Testis (tissue), 5 donors: ENCODE measurements at places on chromosomes 3 and 15. TPM values are rescaled to one million over a fixed set of nuclear protein-coding genes. Genes with fewer than 3 reads are reported as not detected.

Gene SLC24A1
- 16.9 TPM for total RNA-seq

Gene MYD88
- total RNA-seq = 18.7 TPM

DNA sequence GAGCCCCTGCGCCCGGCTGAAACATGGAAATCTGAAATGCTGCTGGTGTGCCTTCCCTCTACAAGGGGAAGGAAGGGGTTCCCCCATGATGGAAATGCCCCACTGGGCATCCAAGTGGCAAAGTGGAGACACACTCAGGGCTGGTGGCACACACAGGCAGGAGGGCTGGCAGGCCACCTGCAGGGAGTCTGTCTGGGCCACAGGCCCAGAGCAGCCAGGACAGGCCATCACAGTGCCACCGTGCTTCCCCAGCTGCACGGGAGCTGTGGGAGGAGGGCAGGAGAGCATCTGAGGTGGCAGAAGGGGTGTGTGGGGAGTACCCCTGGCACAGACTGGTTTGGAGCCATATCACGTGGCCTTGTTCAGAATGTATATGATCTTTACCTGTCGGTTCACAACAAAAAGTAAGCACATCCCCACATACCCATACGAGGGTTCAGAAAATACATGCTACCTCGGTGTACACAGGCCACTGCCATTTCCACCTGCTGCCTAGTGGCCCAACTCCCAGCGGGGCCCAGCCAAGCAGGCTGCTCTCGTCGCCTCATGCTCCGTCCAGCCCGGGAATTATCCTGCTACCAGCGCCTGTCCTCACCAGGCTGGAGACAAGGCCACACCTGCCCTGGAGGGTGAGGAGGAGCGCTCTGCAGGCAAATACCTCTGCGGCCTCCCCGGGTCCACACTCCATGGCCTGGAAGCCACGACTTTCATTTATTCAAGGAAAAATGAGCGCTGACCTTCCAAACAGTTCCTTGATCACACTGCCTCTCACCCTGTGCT is 22.6 kb upstream of the DUSP7 start:
- DNase-seq = no peak

DNA sequence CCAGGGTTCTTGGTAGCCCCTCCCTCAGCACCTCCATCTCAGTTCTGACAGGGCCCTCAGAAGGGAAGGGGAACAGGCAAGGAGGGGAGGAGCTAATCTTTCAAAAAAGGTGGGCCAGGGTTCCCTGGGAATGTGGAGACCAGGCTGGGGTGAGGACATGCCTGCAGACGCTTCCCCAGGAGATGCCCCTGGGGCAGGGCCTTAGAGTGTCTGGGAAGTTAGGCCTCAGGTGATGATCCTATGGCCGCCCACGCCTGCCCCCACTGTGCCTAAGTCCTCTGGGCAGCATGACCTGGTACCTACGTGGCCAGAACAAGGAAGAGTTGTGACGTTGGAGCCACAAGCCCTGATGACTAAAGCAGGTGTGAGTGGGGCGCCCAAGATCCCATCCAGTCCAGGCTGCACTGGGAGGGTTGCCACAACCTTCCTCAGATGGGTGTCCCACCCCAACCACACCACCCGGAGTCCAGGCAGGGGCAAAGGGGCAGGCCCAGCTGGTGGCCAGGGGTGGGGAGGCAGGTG is 3.9 kb upstream of the SEMA3B start:
- DNase-seq = no peak

- DNase-seq = no peak
Observed at GRCh38 chr3:72950801-72951200, 45.8 kb upstream of the PPP4R2 start.
